ENCODE measurements at places on chromosomes 12 and 14. TPM values are rescaled to one million over a fixed set of nuclear protein-coding genes. Genes with fewer than 3 reads are reported as not detected.

DNA sequence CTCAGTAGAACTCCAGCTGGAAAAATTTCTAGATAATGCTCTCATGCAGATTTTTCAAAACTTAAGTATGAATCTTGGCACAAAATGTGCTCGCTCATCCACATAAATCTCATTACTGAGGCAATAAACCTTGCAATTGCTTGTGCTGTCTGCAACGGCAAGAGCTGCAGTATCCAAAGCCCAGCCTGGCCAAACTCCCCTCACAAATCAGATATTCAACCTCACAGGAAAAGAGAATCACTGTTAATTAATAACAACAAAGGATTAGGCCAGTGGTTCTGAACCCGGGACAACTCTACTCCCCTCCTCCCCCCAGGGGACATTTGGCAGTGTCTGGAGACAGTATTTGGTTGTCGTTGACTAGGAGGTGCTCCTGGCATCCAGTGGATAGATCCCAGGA is 19.2 kb upstream of the CORO1C start:
- no peaks in the 10 kb centered on the region for H3K36me3 ChIP-seq
- no peak for DNase-seq
- no peak overlapping the region for H3K4me3 ChIP-seq
- no peaks in the 10 kb centered on the region for H3K27me3 ChIP-seq

DNA sequence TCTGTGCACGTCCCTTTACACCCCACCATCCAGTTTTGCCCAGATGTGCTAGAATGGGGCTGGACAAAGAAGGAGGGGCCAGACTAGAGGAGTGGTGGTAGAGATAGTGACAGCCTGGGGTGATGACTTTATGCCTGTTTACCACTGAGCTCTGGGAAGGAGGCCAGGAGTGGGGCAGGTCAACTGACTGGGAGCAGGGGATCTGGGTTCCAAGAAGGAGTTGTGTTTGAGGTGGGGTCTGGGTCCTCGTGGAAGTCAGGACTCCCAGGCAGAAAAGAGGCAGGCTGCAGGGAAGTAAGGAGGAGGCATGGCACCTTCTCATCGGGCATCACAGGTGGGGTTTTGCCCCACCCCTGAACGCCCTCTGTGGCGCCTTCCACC is 315 bp downstream of the LTB4R2 start:
- no peaks in the 10 kb centered on the region for H3K27me3 ChIP-seq
- H3K4me3 ChIP-seq, result peak overlapping the region; percentile 73
- peaks cover 42% of the 10 kb centered on the region for H3K36me3 ChIP-seq

GRCh38 chr12:121628536-121628935 is 2.2 kb downstream of the ORAI1 start:
- H3K4me3 ChIP-seq, result peak overlapping the region; percentile 93
- peaks cover 56% of the 10 kb centered on the region for H3K4me1 ChIP-seq
- no peaks in the 10 kb centered on the region for H3K27me3 ChIP-seq
- H3K36me3 ChIP-seq, result peaks cover 48% of the 10 kb centered on the region
- peak overlapping the region; percentile 98 for H3K27ac ChIP-seq
- DNase-seq, result no peak

CMA1 gene
- 0.25 TPM for total RNA-seq

DNA sequence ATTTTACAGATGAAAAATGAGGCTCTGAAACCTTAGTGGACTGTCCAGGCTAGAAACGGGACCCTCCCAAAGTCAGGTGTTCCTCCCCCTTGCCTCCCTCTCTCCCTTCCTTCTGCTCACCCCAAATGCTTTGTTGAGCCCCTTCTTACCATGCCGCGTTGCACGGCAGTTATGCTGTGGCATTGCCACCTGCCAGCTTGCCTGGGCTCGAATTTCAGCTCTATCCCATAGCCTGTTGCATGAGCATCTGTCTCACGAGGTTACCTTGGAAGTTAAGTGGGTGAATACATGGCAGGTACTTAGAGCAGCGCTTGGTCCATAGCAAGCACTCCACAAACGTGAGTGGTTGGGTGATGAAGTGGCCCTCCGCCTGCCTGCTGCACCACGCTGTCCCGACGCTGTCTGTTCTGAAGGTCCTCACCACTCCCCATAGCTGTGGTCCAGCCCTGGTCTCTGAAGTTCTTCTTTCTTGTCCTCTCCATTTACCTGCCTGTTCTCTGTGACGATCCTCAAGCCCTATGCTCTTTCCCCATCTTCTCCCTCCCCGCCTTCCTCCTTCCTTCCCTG is 269.9 kb downstream of the CACNA1C start:
- H3K27ac ChIP-seq, result no peak overlapping the region
- H3K27me3 ChIP-seq, result peaks cover 5% of the 10 kb centered on the region
- H3K36me3 ChIP-seq, result no peaks in the 10 kb centered on the region
- no peaks in the 10 kb centered on the region for H3K4me1 ChIP-seq
- DNase-seq, result no peak

- peaks cover 6% of the 10 kb centered on the region for H3K4me1 ChIP-seq
- H3K27ac ChIP-seq, result no peak overlapping the region
- no peaks in the 10 kb centered on the region for H3K36me3 ChIP-seq
- no peak overlapping the region for H3K4me3 ChIP-seq
Observed at GRCh38 chr12:69910694-69911093, 85.7 kb downstream of the MYRFL start.

PRH2 gene
- not detected for total RNA-seq

IFT43 gene
- 9.7 TPM for total RNA-seq

- DNase-seq, result no peak
- peaks cover 32% of the 10 kb centered on the region for H3K4me1 ChIP-seq
- H3K4me3 ChIP-seq, result peak overlapping the region; percentile 96
- H3K27me3 ChIP-seq, result no peaks in the 10 kb centered on the region
Observed at GRCh38 chr12:100267603-100268281, 765 bp downstream of the SCYL2 start.

DNA sequence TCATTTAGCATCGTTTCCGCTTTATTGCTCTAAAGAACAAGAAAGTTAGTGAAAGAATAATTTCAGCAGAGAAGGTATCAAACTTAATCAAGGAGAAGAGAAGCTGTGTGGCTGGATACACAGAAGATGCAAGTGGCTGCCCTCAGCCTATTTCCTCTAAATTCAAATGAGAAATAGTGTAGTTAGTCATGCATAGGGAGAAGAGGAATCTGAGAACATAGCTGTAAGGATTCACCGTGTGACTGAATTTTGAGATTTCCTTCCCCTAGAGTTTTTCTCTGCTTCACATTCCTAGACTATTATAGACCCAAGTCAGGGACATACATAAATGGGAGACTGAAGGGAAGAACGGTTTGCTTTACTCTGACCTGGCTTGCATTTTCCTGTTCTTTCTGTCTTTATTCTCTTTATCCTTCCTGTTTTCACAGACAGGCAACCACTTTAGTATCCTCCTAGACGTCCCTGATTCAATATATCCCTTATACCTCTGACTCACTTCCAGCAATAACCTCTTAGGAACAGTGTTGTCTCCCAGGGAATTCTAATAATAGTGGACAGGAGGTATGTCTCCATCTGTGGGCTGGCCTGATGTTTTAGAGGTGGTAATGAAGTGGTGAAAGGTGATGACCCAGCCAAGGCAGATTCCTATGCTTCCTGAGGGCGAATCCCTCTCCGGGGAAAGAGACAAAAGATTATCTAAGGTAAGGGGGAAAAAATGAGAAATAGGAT is 7.0 kb downstream of the RNASE10 start:
- no peak for DNase-seq
- no peak overlapping the region for H3K27ac ChIP-seq
- no peaks in the 10 kb centered on the region for H3K27me3 ChIP-seq
- no peaks in the 10 kb centered on the region for H3K36me3 ChIP-seq

GRCh38 chr14:84323450-84323849 is 1206.5 kb upstream of the FLRT2 start:
- no peaks in the 10 kb centered on the region for H3K27me3 ChIP-seq
- H3K27ac ChIP-seq, result no peak overlapping the region
- H3K4me1 ChIP-seq, result no peaks in the 10 kb centered on the region
- DNase-seq, result no peak
- no peak overlapping the region for H3K4me3 ChIP-seq
- H3K36me3 ChIP-seq, result no peaks in the 10 kb centered on the region

GRCh38 chr14:34997762-34998161 is 15.0 kb downstream of the SRP54 start:
- H3K36me3 ChIP-seq, result peaks cover 10% of the 10 kb centered on the region
- no peaks in the 10 kb centered on the region for H3K27me3 ChIP-seq
- no peak overlapping the region for H3K4me3 ChIP-seq

DNA sequence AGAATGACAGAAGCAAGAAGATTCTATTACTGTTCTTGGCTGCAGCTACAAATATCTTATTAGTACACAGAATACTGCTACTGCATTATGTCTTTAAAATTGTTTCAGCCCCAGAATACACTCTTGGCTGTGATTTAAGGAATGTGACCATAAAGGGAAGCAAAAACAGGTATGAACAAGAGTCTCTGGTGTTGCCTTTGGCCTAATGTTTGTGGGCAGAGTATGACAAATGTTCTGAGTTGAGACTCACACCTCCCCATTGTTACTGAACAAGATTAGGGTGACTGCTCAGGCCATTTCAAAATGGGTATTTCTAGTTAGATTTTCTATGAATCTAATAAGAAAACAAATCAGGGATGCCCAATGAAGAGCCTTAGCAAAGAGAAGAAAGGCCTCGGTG is 28.5 kb downstream of the TTC6 start:
- H3K27ac ChIP-seq, result no peak overlapping the region
- no peaks in the 10 kb centered on the region for H3K36me3 ChIP-seq

- no peak overlapping the region for H3K27ac ChIP-seq
- H3K4me3 ChIP-seq, result no peak overlapping the region
- H3K36me3 ChIP-seq, result no peaks in the 10 kb centered on the region
Observed at GRCh38 chr14:78341827-78342389, 171.7 kb downstream of the NRXN3 start.

LUM gene
- total RNA-seq, result not detected

SMCO2 gene
- total RNA-seq, result not detected

DNA sequence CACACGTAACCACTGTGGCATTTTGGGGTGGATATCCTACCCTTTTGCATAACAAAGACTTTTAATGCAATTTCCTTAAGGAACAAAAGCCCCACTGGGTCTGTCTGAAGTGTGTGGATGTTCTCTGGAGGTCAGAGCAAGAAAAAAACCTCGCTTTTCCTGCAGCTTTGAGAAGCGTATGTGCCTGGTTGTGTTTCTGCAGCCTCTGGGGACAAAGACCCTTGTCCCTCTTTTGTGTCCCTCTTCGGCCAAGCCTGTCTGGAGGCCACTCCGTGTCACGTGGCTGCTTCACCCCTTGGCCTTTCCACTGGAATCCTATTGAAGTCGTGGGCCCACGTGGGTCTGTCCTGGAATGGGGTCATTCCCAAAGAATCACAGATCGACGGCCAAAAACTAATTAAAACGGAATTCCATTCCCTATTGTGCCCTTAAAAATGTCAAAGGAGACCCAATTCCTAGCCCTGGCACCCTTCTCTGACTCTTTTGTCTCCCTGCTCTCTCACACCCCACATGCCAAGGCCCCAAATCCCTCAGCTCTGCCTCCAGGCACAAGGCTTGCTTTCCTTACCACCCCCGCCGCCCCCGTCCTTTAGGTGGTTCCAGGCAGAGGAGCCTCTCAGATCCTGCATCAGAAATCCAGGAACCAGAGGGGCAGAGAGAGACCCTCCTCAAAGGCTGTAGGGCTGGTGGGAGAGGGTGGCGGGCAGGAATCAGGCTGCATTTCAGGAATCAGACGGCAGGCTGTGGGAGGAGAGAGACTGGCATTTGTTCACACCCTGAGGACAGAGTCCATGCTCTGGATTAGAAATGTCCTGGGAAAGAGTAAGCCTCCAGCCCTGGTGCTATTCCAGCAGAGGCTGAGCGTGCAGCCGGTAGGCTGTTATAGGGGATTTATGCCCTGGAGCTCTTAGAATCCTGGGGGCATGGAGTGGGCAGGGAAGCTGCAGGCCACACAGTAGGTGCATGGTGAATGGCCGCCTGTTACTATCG is 12.6 kb upstream of the CYP46A1 start:
- no peak for DNase-seq
- H3K27ac ChIP-seq, result no peak overlapping the region
- H3K36me3 ChIP-seq, result no peaks in the 10 kb centered on the region
- no peak overlapping the region for H3K4me3 ChIP-seq

WIF1 gene
- 0.10 TPM for total RNA-seq

GPRC5A gene
- 0.34 TPM for total RNA-seq

DNA sequence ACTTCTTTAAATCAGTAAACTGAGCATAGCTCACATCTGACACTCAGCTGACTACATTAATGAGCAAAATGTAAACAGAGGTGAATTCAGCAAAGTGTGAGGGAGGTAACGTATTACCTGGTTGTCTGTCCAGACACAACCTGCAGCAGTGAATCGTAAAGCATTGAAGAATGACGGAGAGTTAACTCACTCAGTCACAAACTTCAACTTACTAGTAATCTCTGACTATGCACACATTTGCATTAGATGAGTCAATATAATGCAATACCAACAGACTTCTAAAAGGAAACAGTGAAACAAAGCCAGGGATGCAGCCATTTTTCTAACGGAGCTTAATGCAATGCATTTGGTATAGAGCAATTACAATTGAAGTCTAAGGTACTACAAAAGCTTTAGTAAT is 40.0 kb downstream of the STX2 start:
- no peak for DNase-seq
- H3K36me3 ChIP-seq, result peaks cover 17% of the 10 kb centered on the region
- H3K27ac ChIP-seq, result no peak overlapping the region
- no peak overlapping the region for H3K4me3 ChIP-seq

AICDA gene
- total RNA-seq, result not detected

GRCh38 chr14:22898302-22899090 is 15.5 kb downstream of the REM2 start:
- peaks cover 8% of the 10 kb centered on the region for H3K4me1 ChIP-seq
- DNase-seq, result no peak
- no peak overlapping the region for H3K4me3 ChIP-seq
- peak overlapping the region; percentile 27 for H3K27ac ChIP-seq
- no peaks in the 10 kb centered on the region for H3K27me3 ChIP-seq
- peaks cover 4% of the 10 kb centered on the region for H3K36me3 ChIP-seq

PTPRO gene
- 1.1 TPM for total RNA-seq

- no peaks in the 10 kb centered on the region for H3K27me3 ChIP-seq
- H3K36me3 ChIP-seq, result no peaks in the 10 kb centered on the region
- H3K4me1 ChIP-seq, result no peaks in the 10 kb centered on the region
- no peak overlapping the region for H3K27ac ChIP-seq
Observed at GRCh38 chr14:87067061-87067460, 925.9 kb downstream of the GALC start.

DNA sequence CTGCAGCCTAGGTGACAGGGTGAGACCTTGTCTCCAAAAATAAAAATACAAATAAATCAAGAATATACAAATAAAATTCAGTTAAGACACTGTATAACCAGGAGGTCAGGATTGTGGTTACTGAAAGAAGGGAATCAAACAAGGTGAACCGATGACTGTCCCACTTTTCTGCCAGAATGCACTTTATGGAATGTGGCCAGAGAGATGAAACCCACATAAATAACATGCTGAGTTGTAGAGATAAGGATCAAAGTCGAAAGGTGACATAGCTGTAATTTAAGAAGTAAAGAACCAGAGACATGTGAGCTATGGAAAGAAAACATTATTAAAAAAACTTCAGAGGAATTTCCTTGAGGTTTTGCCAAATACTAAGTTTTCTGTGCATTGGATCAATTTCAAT is 1098.2 kb upstream of the USP15 start:
- no peak overlapping the region for H3K27ac ChIP-seq
- DNase-seq, result no peak
- H3K27me3 ChIP-seq, result no peaks in the 10 kb centered on the region
- no peaks in the 10 kb centered on the region for H3K4me1 ChIP-seq
- H3K36me3 ChIP-seq, result no peaks in the 10 kb centered on the region

- DNase-seq, result no peak
- peaks cover 8% of the 10 kb centered on the region for H3K27me3 ChIP-seq
- H3K27ac ChIP-seq, result no peak overlapping the region
- H3K36me3 ChIP-seq, result peaks cover 6% of the 10 kb centered on the region
- peaks cover 24% of the 10 kb centered on the region for H3K4me1 ChIP-seq
Observed at GRCh38 chr12:118068445-118068844, 7.5 kb upstream of the WSB2 start.

COA8 gene
- 42.9 TPM for total RNA-seq

Data from activated naive CD8-positive, alpha-beta T cell treated with anti-CD3 and anti-CD28 coated beads for 36 hours (primary cell).